ENCODE measurements at places on chromosomes 7 and 10.

DNA sequence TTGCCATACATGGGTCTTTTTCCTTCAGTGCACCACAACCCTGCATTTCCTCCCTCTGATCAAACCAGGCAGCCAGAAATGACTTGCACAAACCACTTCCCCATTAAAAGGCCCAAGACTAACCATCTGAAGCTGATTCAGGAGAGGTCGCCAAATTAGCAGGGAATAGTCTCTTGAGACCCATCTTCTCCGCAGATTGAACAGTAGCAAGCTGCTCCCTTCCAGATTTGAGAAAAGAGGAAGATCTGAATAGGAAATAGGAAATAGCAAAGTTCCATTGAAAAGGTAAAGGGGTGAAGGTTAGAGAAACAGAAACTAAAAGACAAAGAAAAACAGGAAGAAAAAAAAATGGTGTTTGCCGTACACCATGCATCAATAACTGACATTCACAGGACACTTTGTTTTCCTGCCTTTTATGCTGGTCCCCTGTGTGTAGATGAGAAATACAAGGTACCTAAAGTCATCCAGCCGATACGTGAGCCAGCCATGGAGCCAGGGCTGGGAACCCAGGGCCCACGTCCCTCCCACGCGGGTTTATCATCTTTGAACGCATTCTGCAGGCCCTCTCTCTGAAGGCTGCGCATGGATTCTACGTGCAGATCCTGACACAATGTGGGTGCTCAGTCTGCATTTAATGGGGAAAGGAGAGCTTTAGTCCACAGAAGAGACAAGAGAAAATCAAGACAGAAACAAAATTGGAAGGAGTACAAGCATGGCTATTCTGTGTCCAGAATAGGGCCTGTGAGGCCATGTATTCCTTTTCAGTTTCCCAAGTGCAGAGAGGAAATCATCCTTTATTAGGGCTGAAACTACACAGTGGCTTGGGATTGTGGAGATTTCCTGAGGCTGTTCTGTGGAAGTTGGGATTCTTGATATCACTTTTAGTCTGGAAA lies 268.4 kb upstream of the NPVF start:
- DNase-seq = no peak

GRCh38 chr10:43970717-43971116 lies 322.0 kb upstream of the ZNF32 start:
- DNase-seq = no peak

DNA sequence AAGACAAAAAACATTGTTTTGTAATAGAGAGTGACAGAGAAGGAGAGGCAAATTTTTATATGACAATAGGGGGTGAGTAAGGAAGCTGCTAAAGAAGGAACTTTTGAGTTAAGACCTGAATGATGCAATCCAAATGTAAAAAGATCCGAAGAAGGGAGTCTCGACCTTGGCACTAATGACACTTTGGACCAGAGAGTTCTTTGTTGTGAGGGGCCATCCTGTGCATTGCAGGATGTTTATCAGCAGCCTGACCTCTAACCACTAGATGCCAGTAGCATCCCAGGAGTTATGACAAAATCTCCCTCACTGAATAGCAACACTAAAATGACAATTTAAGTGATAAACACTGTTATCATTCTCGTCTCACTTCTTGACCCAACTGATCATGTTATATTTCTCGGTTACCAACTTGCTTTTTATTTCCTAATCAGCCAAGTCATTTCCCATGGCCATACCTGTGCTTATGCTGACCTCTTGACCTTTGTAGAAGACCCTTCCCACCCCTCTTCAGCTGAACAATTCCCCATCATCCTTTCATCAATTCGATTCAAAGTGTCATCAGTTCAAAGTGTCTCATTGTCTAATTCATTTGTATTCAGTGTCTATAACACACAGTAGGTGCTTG lies 30.0 kb downstream of the DGKI start:
- no peak for DNase-seq

- no peak for DNase-seq
Observed at GRCh38 chr7:41219276-41219675, 483.6 kb downstream of the INHBA start.

GRCh38 chr7:26356929-26357798 lies 65.5 kb downstream of the SNX10 start:
- no peak for DNase-seq

DNA sequence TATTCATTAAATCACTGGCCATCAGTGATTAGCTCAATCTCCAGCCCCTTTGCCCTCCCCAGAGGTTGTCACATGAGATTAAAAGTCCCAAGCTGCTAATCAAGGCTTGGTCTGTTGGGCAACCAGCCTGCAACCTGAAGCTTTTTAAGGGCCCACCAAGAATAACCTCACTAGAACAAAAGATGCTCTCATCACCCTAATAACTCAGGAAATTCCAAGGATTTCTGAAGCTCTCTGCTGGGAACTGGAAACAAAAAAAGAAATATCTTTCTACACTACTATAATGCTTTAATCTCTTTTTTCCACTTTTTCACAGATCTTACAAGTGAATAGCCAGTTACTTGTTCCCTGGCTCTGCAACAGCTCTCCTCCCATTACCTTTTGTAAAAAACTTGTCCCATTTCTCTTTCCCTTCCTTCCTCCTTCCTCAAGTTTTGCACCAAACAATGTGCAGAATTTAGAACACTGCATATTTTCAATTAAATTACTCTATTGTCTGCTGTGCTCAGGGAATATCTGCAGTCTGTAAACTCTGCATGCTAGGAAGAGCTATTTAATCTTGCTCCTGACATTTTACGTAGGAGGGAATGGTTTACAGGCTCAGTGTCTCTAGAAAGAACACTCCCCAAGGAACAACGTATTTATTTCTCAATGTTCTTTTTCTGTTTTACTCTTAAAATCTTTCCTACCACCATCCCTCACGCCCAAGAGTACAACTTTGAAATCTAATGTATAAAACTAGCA lies 169.1 kb downstream of the IMMP2L start:
- DNase-seq = no peak

DNA sequence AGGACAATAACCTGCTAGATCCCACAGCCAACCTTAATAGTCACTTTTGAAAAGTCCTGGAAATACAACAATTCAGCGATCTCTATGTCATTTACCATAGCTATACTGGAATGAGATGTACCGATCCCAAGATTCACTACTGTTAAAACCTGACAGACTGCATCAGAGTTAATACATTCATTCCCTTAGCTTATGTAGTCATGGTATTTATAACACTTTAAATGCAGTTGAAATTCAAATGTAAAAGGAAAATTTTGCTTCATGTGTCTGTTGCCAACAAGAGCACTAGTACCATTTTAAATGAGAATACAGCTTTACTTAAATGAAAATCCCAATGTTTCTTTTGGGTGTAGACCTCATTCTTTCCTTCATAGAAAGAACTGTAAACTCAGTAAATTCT lies 11.1 kb upstream of the GGCT start:
- no peak for DNase-seq

- DNase-seq = no peak
Observed at GRCh38 chr7:5020098-5020497, 25.6 kb upstream of the RBAK start.

- DNase-seq = no peak
Observed at GRCh38 chr10:5976512-5977470, 552 bp downstream of the IL15RA start.

- no peak for DNase-seq
Observed at GRCh38 chr10:74021248-74022055, 23.5 kb downstream of the VCL start.

- DNase-seq = no peak
Observed at GRCh38 chr10:18572959-18573561, 78.3 kb downstream of the NSUN6 start.

Measured in effector memory CD4-positive, alpha-beta T cell (primary cell).